Fibroblast of mammary gland (primary cell): ENCODE measurements at places on chromosomes 3 and 15.
A peak's percentile ranks its signal among the peaks of the same experiment; 100 is the strongest.

DNA sequence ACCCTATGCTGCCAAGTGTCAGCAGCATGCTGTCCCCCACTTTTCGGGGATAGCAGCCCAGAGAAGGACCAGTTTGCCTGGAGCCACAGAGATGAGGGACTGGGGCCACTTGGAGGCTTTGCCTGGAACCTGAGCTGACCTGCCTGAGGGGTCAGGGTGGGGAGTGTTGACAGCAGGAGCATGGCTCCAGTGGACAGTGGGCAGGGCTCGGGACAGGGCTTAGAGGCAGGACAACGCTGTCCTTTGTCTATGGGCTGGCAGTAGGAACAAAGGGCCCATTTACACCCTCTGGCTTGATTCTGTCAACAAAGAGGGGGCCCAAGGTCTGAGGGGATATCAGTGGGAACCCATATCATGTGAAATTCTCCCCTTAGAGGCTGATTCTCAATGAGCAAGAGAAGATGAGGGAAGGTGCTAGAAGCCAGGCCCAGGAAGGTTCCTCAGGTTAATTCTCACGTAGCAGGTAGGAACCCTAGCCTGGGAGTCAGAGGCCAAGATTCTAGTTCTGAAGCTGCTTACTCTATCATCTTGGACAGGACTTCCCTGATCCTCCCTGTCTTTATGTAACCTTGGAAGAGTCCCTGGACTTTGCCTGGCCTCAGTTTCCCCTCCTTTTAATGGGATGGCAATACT lies 29.7 kb upstream of the HHATL start:
- DNase-seq, result no peak

DNA sequence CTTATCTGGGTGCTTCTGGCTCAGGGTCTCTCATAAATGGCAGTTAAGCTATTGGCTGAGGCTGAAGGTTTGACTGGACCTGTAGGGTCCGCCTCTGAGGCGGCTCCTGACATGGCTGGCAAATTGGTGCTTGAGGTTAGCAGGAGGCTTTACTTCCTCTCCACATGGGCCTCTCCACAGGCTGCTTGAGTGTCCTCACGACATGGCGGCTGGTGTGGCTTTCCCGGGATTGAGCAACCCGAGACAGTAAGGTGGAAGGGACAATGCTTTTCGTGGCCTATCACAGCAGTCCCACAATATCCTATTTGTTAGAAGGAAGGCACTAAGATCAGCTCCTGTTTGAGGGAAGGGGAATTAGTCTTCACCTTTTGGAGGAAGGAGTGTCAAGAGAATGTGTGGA lies 267.3 kb upstream of the LRRFIP2 start:
- no peak for DNase-seq

- no peak for DNase-seq
These were observed 118.1 kb downstream of the EDEM1 start for GRCh38 chr3:5305684-5305989.

- peak; percentile 84 for DNase-seq
These were observed 539 bp upstream of the LAMB2 start for GRCh38 chr3:49133226-49133951.

DNA sequence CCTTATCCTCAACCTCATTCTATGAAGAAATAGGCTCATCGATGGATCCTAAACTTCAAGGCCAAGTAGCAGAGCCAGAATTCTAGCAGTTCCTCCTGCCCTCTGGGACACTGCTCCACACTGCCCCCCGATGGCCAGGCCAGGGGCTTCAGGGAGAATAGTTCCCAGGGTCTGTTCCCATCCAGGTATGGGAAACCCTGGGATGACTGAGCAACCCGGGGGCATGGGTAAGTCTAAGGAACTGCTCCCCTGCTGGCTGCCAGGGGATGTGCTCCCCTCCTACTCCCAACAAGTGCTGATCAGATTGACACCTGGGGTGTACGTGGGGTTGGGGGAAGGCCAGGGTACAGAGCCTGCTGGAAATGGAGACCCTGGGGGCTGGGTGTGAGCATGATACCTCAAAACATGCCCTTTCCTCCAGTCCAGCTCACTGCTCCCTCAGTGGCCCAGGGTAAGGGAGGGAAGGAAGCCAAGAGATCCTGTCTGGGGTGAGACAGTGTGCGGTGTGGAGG lies 7.6 kb downstream of the ULK3 start:
- peak; percentile 52 for DNase-seq

GRCh38 chr3:150725548-150725947 lies 21.8 kb upstream of the ERICH6 start:
- DNase-seq, result no peak

GRCh38 chr15:92906020-92906419 lies 5.9 kb downstream of the CHD2 start:
- DNase-seq, result no peak

GRCh38 chr3:5428607-5429516 lies 241.4 kb downstream of the EDEM1 start:
- DNase-seq, result no peak

GRCh38 chr3:64158334-64158733 lies 66.9 kb downstream of the PRICKLE2 start:
- DNase-seq, result peak; percentile 30

DNA sequence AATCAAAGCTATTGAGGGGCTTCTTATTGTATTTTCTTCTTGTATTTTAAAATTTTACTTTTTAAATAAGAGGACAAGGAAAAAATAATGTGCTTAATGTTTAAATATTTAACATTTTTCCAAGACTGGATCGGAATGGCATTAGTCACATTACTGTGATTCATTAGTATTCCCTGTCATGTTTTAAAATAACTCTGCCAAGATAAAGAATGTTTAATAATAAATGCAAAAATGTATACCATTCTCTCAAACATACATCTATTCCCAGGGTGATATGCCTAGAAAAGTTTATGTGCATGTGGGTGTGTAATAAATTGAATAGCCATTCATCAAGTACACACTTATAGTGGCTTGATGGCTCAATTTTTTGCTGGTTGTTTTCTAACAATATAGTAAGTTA lies 936.1 kb downstream of the PLOD2 start:
- DNase-seq, result peak; percentile 6

DNA sequence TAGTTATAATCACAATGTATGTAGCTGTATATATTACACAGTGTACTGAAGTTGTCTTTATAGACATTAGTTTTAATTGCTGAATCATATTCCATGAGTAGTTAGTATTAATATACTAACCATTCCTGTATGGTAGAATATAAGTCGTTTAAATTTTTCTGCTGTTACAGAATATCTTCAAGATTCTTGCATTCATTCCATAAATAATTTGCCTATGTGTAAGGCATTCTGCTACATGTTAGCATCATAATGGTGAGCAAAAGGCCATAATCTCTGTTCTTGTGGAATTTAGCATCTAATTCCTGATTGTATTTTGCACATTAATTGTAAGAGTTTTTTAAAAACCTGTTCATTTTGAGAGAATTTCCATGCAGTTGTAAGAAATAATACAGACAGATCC lies 14.1 kb downstream of the GYG1 start:
- DNase-seq, result no peak

DNA sequence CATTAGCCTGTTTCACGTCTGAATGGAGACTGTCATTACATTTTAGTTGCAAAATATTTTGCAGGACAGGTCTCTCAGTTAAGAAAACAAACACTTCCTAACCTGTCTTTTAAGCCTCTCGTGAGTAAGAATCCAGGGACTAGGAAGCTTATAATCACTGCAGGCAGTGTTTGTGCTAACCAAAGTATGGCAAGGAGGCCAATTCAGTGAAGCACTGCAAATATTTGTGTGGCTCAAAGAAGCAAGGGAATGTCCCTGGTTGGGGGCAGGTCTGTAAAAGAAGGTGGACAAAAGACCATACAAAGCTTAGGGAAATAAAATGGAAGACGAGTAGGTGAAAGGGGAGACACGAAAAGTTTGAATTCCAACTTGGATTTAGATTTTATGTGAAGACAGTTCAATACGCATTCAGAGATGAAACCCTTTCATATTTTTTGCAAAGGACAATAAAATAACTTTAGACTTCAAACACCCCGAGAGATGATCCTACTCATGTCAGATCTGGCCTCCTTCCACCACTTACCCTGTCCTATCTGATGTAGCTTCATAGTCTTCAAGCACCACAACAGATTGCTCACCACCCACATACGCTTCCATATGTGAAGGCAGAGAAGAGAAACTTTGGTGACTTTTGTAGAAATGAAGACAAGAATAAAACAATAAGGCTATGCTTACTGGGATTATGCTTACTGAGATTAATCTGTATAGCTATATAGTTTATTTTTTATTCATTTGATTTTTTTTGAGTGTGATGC lies 240.9 kb downstream of the TUSC7 start:
- DNase-seq, result no peak

DNA sequence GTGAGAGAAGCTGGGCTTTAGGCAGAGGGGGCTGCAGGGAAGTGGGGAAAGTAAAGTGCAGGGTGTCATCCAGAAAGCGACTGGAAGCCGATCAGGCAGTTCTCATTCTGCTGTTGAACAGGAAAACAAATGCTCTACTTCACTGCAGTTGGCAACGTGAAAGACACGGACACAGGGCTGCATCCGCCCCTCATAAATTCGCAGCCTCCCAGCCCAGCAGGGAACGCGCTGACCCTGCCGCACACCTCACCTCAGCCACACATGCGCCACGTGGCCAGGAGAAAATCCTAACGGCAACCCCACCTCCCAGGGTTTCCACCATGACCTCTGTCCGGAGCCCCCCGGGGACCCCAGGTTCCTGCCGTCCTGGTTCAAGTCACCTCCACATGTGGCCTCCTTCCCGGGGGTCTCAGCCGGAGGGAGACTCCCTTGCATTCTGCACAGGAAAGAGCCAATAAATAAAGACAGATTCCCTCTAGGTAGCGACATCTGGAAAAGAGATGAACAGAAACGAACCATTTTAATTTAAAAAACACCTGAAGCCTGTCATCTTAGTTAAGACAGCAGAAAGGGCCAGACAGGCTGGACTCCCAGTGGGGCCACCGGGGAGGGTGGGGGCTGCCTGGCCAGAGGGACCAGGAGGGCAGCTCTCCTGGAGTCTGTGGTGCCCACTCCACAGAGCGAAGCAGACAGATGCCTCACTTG lies 118.7 kb downstream of the TMEM266 start:
- DNase-seq, result no peak

- no peak for DNase-seq
These were observed 525.5 kb upstream of the RGMA start for GRCh38 chr15:93614386-93615104.

- DNase-seq, result peak; percentile 54
These were observed 141.5 kb upstream of the TBL1XR1 start for GRCh38 chr3:177338697-177339219.

DNA sequence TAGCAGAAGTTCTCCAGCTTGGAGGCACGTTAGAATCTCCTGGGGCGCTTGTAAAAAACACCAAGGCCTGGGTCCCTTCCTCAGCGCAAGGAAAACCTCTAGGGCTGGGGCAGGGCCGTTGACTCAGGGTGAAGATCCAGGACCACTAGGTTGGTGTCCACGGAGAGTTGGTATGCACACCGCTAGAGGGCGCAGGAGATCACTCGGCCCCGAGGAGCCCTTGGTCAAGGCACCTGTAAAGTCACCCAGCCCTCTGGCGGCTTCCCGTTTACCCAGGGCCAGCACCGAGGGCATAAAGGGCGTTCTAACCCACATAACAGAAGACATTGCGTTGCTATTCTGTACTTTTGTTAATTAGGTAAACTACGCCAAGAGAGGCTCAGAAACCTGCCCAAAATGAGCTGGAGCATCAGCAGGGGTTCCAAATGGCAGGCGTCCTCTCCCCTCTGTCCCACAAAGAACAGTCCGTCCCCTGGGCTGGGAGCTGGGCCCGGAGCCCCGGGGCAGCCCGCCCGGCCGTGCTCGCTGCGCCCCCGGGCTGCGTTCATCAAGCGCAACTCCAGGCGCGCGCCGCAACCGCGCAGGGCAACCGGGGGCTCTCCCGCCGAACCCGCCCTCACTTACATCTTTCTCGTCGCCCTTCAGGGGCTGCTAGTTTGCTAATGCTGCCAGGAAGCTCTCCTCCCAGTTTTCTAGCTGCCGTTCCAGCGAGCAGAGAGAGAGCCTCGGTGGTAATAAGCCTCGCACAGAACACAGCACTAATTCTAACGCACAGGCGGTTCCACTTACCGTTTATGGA lies 332.1 kb downstream of the ARRDC4 start:
- DNase-seq, result peak; percentile 28

GRCh38 chr3:4849136-4849535 lies 130.1 kb upstream of the BHLHE40 start:
- no peak for DNase-seq

GRCh38 chr3:134892761-134893160 lies 97.7 kb downstream of the EPHB1 start:
- no peak for DNase-seq

DNA sequence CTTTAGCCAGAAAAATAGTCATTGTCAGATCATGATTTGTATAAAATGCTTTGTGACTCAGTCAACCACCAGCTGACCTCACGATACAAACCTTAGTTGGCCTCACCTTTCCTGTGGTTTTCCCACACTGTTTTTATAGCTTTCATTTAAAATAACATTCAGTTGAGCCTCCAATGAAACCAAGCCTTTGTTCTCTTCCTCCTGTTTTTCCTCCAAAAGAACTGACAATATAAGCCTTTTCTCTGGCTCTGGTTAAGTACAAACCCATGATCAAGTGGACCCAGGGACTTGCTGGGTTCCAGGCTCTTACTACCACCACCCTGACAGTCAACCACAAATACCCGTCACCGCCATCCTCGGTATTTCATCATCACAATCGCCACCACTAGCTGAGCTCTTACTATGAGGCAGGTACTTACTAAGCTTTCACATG lies 81.7 kb downstream of the TAMM41 start:
- DNase-seq, result peak; percentile 83

DNA sequence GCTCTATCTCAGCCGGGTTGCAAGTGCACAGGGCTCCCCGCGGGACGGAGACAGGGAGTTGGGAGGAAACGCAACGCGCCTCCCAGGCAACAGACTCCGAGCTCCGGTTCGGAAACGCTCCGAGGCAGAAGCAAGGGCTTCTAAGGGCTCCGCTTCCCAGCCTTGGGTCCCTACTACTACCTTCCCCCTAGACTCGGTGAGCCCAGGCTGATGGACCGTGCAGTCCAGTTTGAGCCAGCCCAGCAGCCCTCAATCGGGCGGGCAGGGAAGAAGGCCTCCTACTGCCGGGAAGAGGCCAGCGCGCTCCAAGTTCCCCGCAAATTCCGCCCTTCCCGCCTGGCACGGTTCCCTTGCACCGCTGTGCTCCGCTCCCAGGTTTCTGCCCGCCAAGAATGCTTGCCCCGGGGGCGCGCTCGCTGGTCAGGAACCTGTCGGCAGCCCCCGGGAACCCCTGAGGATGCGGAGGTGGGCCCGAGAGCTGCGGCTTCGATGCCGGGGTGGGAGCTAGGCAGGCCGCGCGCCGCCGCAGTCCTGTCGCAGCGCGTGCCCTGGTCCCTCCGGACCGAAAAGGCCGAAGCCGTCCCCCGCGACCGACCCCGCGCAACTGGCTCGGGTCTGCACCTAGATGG lies 728 bp downstream of the TRANK1 start:
- DNase-seq, result peak; percentile 48

- no peak for DNase-seq
These were observed 199.2 kb upstream of the TMC3 start for GRCh38 chr15:81573098-81573746.
